Activated T-helper 1 cell treated with anti-CD3 and anti-CD28 coated beads, Interleukin-2, amount 50 U/mL, for 16 hours (primary cell): ENCODE measurements at places on chromosomes 5 and 9.

GRCh38 chr5:143879646-143880045, 67.7 kb downstream of the HMHB1 start:
- DNase-seq = no peak

- DNase-seq = no peak
Observed at GRCh38 chr5:174325961-174326360, 280.5 kb downstream of the NSG2 start.

DNA sequence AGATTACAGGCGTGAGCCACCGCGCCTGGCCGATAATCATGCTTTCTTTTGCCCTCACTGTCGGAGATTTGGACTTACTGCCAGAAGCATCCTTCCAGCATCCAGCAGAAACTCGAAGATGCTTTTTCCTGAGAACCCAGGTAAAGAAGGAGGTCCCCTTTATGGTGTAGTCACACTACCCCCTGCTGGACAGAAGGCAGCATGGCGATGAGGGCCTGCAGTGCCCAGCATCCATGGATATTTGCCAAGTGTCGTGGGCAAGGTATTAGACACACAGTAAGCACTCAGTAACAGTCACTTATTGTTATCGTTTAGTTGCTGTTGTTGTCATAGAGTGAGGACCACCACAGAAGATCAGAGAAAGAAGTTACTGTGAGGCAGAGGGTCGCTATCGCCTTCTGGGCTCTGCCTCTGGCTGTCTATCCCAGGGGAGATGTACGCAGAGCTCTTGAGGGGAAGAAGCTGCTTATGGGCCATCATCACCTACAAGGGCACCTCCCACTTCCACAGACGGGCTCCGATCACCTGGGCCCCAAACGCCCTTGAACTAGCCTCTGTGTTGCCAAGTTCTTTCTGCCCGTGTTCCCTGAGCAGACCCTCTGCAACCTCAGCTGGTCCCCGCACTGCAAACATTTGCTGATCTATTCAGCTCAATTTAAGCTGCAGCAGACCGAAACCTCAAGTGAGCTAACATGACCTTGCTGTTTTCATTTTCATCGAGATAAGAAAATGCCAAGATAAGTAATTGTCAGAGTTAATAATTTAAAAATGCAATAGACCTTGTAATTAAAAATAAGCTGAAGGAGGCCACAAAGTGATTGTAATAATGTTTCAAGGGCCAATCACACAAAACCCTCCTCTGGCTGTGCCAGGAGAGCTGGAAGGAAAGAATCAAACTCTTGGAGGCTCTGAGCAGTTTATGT, 23.9 kb downstream of the C5orf15 start:
- no peak for DNase-seq

DNA sequence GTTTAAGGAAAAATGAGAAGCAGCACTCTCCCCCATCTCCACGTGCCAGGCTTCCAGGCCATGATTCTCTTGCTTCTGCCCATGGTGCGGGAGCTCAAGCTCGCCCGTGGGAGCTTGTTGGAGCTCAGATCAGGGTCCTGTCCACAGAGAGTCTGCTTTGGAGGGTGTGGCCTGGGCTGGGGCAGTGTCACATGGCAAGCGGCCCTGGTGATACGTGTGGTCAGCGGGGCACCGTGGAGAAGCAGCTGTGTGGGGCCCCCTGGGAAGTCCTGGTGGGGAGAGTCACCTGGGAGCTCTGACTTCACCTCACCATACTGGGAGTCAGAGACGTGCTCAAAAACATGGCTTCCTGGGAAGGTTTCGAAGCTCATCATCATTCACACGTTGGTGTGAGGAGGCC, 275.3 kb downstream of the GADD45G start:
- no peak for DNase-seq

- no peak for DNase-seq
Observed at GRCh38 chr9:123787416-123787815, 142.5 kb downstream of the DENND1A start.

GRCh38 chr5:115735108-115735998, 81.1 kb downstream of the CDO1 start:
- no peak for DNase-seq

DNA sequence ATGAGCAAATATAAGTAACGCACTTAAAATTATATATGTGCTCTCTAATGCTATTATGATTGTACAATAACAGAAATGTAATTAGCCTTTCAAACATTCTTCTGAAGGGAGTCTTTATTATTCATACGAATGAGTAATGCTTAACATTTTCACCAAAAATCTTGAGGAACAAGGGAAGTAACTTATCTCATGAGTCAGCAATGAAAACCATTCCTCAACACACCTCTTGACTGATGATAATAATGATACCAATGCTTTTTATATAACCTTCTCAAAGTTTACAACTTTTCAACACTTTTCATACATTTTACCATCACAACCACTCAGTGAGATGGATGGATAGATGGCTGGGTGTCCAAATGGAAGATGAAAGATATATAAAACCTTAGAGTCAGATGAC, 369.3 kb downstream of the BNC2 start:
- no peak for DNase-seq

DNA sequence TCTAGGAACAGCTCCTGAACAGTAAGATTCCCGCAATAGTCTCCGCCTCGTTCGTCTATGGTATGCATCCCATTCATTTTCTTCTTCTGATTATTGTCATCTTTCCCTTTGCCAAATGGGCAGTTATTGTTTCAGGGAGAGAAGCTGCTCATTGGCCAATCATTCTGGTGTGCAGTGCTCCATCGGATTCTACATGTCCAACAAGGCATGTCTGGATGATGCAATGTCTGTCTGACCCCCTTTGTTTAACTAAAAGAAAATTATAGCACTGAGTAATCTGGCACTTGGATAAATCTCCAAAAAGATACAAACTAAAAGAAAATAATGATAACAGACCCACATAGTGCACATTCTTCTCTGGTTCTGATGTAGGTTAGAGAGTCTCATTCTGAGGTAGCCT, 515.6 kb upstream of the DMAC1 start:
- DNase-seq = no peak
